ENCODE measurements at places on chromosomes 16 and 17.

DNA sequence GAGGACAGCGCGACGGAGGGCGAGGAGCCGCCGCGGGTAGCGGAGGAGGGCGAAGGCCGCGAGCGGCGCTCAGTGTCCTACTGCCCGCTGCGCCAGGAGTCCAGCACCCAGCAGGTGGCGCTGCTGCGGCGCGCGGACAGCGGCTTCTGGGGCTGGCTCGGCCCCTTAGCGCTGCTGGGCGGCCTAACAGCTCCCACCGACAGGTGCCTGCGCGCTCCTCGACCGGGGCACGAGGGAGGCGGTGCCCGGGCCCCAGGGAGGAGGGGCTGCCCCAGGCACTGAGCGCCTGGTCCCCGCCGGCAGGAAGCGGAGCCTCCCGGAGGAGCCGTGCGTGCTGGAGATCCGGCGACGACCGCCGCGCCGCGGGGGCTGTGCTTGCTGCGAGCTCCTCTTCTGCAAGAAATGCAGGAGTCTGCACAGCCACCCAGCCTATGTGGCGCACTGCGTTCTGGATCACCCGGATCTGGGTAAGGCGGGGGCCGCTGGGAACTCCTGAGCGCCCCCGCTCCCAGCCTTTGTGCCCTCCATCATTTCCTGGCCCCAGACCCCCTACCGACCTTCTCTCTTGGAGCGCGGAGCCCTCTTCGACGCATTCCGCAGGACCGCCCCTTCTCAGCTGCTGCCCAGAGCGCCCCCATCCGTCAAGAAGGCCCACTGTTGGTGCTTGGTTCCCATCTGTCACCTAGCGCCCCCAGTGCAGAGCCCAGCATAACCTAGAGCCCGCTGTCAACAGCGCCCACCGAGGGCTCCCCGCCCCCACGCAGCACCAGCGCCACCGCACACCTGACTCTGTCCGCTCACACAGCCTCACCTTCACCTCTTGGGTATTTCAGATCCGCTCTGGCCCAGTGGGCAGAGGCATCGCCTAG lies 3.7 kb downstream of the C17orf50 start:
- peak; percentile 71 for DNase-seq

DNA sequence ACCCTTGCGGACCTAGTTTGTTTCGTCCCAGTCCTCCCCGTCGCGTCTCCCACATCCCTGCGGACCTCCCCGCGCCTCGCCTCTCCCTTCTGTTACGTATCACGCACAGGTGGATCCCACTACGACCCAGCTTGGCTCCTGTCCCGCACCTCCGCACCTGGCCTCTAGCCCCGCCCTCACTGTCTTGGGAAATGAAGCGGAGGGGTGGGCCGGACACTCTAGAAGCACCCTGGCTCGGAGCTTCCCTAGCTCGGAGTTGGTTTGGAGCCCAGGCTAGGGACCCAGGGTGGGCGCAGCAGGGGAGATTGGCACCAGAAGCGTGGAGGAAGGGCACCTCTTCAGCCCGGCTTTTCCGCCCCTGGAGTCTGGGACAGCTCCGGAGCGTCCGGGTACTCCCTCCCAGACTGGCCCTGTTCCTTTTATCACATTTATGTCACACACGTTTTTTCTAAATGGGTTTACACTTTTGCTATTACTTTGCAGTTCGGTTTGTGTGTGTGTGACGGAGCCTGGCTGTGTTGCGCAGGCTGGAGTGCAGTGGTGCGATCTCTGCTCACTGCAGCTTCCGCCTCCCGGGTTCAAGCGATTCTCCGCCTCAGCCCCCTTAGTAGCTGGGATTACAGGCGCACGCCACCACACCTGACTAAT lies 1.4 kb upstream of the CEMP1 start:
- DNase-seq, result peak; percentile 42

GRCh38 chr16:49664221-49665215 lies 191.4 kb downstream of the ZNF423 start:
- DNase-seq, result no peak

GRCh38 chr16:67531247-67531646 lies 2.6 kb downstream of the RIPOR1 start:
- no peak for DNase-seq

GRCh38 chr16:17476414-17477259 lies 5.9 kb upstream of the XYLT1 start:
- DNase-seq, result no peak

DNA sequence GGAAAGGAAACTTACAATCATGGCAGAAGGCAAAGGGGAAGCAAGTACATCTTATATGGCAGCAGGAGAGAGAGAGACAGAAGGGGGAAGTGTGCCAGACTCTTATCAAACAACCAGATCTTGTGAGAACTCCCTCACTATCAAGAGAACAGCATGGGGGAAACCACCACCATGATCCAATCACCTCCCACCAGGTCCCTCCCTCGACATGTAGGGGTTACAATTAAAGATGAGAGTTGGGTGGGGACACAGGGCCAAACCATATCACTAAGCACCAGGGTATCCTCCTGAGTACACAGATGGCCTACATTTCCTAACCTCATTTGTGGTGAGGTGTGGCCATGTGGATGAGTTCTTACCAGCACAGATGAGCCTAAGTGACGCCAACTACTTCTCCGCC lies 348.6 kb upstream of the ZFHX3 start:
- no peak for DNase-seq

- no peak for DNase-seq
These were observed 477 bp upstream of the SLC47A1 start for GRCh38 chr17:19533036-19533717.

DNA sequence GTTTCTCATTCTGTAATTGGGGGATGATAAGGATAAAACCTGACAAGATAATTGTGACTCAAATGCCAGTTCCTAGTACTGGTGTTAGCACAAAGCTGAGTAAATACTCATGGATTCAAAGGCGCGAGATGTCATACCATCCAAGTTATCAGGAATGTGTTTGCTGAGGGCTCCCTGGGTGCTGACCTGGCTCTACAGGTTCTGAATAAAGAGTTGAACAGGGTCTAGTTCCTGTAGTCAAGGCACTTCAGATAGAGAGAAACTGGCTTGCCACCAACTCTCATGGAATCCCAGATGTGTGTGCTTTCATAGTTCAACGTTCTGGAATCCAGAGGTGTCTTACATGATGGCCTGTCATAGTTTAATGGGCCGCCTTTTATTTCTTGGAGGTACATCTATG lies 141.6 kb downstream of the PRKCA start:
- no peak for DNase-seq

- DNase-seq, result no peak
These were observed 70.1 kb downstream of the COPRS start for GRCh38 chr17:31788956-31789355.

DNA sequence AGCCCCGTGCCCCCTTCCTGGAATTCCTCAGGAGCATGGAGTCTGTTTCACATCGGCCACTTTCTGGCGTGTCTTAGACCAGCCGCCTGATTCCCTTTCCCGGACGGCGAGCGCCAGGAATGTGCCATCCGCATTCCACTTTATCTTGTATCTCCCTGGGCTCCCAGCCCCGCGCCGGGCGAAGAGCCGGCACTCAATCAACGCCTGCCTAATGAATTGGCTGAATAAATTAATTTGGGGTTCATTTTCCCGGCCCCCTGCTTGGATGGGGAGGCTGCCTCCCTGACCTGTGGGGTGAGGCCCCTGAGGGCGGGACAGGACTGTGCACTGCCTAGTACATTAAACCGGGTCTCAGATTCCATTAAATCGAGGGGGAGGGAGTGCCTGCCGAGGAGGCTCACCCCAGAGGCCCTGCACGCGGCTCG lies 282.3 kb upstream of the TNRC6C start:
- no peak for DNase-seq

DNA sequence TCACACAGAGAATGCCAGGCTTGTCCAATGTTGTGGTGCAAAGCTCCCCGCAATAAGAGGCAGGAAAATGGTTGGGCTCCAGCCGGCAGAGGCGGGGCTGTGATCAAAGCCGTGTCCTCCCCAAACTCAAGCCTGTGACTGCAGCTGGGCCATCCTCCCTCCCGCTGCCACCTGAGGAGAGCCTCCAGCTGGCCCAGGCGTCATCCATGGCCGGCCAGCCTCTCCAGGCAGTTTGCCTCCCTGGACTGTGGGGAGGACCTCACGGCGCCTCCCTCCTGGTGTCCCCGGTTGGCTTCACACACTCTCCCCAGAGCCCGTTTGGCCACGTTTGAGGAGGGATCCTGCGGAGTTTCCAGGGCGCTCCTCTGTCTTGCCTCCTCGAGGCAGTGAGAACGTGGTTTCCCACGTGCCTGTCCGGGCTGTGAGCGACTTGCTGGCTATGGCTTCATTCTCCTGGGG lies 134.1 kb downstream of the IRF8 start:
- no peak for DNase-seq

- DNase-seq, result no peak
These were observed 186.6 kb upstream of the CDH11 start for GRCh38 chr16:65308506-65308905.

- no peak for DNase-seq
These were observed 117.6 kb downstream of the VPS53 start for GRCh38 chr17:596763-597644.

- DNase-seq, result no peak
These were observed 11.5 kb upstream of the ZNF747 start for GRCh38 chr16:30546115-30546514.

GRCh38 chr16:19854543-19854876 lies 30.1 kb downstream of the GPRC5B start:
- no peak for DNase-seq

- no peak for DNase-seq
These were observed 37.7 kb downstream of the XYLT1 start for GRCh38 chr16:17432901-17433576.

- DNase-seq, result no peak
These were observed 155.6 kb upstream of the CNTNAP4 start for GRCh38 chr16:76121636-76122035.

DNA sequence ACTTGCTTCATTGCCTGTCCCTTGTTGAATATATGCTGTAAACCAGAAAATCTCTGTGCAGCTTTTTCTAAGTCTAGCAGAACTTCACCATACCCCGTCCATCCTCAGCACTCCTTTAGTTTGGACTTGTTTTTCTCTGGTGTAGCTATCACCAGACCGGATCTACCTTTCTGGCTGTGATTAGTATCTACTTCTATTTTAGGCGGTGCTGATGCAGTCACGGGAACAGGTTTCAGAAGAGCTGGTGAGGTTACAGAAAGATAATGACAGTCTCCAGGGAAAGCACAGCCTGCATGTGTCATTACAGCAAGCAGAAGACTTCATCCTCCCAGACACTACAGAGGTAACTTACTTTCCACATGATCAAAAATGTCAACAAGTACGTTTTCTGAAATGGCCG lies 46.4 kb downstream of the NUP88 start:
- DNase-seq, result no peak

DNA sequence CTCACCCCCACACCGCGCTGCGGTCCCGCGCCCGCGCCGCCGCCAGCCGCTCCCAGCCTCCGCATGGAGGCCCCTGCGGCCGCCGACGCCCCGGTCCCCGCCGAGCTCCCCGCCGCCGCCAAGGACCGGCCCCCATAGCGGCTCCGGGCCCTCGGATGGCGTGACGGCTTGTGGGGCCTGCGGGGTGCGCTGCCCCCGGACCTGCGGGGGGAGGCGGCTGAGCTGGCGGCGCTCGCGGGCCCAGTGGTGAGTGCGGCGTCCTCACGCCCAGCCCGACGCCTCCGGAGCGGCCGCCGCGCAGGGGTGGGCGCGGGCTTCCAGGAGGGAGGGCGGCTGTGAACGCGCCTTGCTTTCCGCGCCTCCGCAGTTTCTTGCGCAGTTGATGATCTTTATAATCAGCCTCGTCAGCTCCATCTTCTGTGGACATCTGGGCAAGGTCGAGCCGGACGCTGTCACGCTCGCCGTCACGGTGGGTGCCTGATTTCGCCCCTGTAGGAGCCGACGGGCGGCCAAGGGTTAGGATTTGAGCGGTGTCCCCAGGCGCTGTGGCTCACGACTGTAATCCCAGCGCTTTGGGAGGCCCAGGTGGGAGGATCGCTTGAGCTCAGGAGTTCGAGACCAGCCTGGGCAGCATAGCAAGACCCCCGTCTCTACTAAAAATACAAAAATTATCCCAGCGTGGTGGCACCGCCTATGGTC lies 46.4 kb downstream of the SLC47A1 start:
- no peak for DNase-seq

DNA sequence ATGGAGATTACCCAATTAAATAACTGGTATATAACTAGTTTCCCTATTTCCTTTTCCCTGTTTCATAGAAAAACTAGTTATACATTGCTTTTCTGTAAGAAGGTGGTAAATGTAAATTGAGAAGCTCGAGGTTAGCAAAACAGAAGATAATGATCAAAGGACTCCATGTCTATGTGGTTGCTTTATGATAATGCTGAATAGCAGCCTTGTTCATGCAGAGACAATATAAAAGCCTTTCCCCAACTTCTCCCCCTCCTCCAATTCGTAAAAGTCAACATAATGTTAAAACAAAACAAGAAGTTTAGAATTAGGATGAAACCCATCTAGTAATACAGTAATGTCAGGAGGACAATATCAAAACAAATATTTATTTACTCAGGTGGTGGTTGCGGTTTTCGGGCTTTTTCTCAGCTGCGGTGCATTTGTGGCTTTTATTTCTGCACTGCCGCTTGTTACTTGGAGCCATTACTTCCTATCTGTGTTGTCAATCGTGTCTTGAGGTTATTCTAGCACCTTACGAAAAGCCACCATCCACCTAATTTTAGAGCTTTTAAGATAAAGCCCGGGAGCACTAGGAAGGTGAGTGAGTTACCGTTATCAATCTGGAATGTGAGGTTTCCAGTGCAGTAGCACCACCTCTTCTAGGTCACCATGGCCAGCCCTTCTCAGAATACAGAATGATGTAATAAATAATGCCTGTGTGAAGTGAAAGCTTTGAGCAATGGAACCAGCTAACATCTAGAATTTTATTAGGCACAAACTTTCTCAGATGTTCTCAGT lies 297.5 kb downstream of the CDH13 start:
- DNase-seq, result no peak

GRCh38 chr17:22203208-22203715 lies 510.9 kb downstream of the KCNJ18 start:
- no peak for DNase-seq

GRCh38 chr17:43588664-43589435 lies 42.7 kb upstream of the ETV4 start:
- DNase-seq, result no peak

GRCh38 chr17:49435671-49436029 lies 21.0 kb upstream of the PHB1 start:
- DNase-seq, result no peak

DNA sequence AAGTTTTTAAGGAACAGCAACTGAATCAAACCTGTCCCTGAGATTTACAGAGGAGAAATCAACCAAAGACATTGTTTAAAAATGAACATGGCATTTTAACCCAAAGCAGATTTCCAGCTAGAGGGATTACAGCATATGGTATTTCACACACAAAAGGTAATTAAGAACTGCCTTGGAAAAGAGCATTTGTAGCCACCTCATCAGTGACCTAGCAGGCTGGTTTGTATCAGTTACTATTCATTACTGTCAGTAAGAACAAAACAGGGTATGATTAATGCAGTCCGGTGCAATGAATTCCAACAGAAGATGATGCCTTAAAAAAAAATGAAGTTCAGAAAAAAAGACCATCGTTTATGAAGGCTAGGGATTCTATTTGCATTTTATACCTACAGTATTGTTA lies 219.9 kb downstream of the CHD9NB start:
- DNase-seq, result no peak

DNA sequence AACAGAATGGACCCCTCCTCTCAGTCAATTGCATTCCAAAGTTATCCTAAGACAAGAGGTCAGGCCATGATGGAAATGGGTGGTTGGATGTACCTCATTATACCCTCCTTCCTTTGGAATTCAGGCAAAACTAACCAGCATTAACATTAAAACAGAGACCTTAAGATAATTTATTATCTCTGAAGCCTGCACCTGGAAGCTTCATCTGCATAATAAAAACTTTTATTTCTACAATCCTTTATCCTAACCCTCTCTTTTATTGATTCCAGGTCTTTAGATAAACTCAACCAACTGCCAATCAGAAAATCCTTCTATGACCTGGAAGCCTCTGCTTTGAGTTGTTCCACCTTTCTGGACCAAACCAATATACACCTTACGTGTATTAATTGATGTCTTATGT lies 49.0 kb downstream of the ACSM1 start:
- DNase-seq, result no peak
